ENCODE measurements at places on chromosomes 7 and 10.
A peak's percentile ranks its signal among the peaks of the same experiment; 100 is the strongest.

DNA sequence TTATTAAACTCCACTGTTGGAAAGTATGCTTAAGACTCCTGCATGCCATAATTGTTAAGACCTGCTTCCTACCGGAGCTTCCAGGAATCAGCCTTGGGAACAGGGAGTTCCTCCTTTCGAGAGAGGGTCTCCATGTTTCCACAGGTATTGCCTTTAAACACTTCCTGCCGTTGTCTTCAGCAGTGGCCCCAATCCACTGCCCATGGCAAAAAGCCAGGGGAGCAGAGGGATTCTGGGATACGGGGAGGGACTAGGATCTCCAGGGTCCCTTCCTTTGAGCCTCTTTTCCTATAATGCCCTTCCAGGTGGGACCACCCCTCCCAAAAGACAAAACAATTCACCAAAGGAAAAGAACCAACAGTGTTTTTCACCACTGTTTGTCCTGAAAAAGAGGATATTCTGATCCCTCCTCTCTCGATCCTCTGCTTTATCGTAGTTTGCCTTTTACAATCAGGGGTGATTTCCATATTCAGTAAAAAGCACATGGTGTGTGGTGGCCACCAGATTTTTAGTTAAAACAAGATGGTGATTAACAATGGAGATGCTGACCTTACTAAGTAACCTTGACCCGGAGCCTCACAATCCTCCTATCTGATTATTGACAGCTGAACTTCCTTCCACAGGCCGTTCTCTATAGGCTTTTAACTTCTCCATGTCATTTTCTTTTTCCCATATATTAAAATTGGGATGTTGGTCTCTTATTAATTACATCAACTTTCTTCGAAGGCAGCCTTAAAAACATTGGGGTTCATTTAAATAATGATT is 36.0 kb downstream of the LRRC72 start:
- DNase-seq: no peak

- DNase-seq: no peak
These were observed 11.4 kb downstream of the CLDN3 start for GRCh38 chr7:73758581-73759138.

- no peak for DNase-seq
These were observed 115.4 kb upstream of the ACBD5 start for GRCh38 chr10:27355918-27356573.

GRCh38 chr10:73043766-73044377 is 52.8 kb downstream of the P4HA1 start:
- DNase-seq: no peak

GRCh38 chr10:69872323-69872722 is 70.6 kb downstream of the COL13A1 start:
- DNase-seq: no peak

DNA sequence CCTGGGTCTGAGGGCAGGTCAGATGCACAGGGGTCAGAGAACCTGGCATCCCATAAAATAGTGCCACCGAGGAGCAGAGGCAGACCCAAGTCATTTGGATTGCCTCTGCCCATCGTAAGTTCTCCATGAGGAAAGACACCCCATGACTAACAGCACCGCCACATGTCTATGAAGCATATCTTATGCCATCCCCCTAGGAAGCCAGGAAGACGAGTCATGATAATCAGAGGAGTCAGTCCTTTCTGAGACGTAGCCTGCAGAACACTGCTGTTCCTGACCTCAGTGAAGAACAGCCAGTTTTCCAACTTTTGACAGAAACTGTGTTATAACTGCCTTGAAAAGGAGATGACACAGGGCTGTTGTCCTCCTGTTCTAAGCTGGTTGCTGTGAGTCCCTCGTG is 51.2 kb downstream of the INSYN2A start:
- DNase-seq: peak; percentile 56

DNA sequence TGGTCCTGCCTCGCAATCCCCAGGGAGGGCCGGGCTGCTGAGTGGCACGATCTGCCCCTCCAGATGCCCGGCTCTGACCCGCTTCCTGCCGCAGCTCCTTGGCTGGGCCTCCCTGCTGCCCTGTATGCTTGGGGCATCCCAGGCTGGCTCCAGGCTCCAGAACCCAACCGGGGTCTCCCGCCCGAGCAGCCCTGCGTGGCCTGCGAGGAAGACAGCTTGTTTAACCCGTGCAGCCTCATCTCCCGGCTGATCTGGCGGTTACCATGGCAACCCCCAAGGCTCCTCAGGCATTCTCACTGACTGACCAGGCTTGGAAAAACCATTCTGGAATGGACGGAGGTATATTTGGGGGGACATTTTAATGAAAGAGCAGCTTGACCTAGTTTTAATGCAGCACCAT is 232.4 kb upstream of the MYO3A start:
- no peak for DNase-seq

All from HS-5 (cell line).